ENCODE measurements at places on chromosomes 3 and 15.

DNA sequence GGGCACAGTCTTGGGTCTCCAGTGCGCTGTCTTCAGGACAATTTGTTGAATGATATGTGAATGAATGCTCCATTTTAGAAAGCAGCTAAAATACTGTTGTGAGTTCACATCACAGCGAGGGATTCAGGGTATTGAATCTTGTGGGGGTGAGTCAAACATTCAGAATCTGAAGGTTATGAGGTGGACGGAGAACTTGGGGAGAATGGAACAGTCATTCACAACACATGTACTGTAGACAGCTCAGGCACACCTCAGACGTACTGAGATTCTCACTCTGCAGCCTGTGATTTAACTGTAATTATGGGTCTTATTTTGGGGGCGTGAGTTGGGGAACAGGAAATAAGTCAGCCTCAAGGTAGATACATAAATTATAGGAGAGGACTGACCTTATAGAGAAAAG lies 13.9 kb downstream of the CRYBG3 start:
- DNase-seq: no peak

- DNase-seq: no peak
These were observed 91.8 kb upstream of the PFN2 start for GRCh38 chr3:150062492-150062891.

DNA sequence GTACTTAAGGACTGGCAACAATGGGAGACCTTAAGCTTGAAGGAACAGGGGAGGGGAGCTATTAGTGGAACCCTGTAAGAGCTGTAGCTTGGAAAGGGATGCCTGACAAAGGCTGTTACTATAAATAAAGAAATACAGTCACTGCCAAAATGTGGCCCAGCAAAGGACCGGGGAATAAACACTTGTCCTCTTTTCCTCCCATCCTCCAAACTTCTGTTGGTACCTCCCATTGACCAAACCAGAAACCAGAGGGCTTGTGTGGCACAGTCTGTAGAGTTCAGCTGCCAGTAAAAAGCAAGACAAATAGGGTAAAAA lies 25.1 kb upstream of the TCF12 start:
- no peak for DNase-seq

DNA sequence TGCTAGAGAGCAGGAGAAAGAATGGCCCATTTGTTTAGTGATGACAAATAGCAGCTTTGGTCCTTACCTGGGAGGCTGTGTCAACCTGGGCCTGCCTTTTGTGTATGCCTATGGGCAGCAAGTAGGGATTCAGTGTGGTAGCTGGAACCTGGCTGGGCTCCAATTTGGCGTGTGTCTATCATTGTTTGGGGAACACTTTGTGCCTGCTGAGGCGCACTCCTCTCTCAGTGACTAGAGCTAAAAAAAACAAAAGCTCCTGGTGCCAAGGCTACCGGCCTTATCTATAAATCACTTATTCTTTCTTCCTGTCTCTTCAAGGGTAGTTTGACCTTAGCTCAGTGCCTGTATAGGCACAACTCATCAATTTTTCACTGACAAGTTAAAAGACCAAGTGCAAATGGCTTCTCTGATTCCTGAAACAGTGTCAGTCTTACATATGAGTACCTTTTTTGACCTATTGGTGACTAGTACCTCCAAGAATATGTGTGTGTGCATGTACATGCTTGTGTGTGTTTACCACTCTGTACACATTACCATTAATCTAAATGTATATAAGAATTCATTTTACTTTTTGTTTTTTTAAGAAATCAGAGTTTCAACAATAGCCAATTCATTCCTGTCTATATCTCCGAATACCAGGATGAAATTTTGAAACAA lies 54.6 kb downstream of the GMNC start:
- DNase-seq: no peak

- DNase-seq: no peak
These were observed 24.8 kb downstream of the SERP1 start for GRCh38 chr3:150521463-150521862.

Data from hematopoietic multipotent progenitor cell treated with erythropoietin and hydrocortisone succinate and interleukin-3 and kit ligand, for 6 days (in vitro differentiated cells).